ENCODE measurements at places on chromosomes 16 and 17.

DNA sequence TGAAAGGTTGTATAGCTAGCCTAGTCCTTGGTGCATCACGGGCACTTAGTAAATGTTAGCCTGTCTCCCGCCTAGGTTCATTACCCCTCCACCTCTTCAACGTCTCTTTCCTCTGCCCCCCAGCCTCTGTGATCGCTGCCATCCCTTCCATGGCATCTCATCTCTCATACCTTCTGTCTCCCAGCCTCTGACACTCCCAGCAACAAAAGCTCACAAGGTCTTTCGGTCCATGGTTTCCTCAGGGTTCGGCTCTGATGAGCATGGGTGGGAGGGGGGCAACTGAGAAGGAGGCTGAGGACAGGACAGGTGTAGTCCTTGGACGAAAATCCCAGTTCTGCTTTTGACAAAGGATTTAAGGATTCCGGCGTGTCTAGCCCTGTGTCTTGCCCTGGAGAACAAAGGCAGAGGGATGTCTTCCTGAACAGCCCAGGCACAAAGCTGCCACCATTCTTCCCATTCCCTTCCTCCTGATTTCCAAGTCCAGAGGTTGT is 16.7 kb downstream of the CCR7 start:
- DNase-seq, result no peak

DNA sequence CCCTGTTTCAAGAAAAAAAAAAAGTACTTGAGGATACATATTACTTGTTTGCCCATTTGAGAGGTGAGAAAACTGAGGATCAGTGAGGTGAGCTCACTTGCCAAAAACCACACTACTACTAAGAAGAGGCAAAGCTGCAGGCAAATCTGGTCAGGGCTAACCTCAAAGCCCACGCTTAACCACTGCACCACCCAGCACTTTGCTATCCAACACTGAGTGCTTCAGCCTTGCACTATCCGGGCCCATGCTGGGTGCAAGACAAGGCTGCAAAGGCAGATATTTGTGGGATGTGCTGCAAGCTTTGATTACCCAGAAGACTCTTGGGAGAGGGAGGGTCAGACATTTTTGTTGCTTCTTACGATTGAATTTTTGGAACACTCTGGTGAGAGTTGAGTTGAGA is 23.6 kb upstream of the NLRP1 start:
- no peak for DNase-seq

GRCh38 chr17:13576661-13577526 is 24.8 kb downstream of the HS3ST3A1 start:
- no peak for DNase-seq

GRCh38 chr16:35195173-35195863 is 1735.9 kb downstream of the TP53TG3F start:
- DNase-seq, result no peak

DNA sequence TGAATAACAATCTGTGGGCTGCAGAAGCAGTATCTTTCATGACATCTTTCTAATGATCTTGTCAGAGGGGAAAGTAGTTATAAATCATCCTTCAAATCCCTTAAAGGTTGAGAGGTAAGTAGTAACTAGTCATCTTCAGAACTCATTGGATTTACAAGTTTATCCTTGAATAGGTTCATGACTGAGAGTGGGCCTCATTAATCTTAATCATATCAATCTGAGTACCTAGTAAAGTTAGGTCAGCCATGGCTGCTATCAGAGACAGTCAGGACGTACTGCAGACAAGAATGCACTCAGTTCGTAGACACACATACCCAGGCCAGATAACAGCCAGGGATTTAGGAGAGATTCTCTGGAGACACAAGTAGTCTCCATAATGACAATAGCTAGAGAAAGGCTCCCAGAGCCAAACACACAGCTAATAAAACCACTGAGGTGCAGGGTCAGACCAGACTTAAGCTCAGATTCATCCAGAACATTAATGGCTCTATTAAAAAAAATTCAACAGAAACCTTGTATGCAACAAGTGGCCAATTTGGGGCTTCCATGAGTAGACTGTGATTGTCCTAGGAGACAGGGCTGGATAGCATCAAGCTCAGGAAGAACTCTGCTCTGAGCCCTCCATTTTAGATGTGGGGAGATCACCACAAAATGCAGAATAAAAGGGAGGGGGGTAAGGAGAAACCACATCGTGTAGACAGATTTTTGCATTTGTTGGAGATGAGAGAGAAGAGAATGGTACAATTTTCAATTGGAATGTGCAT is 65.8 kb downstream of the TBX4 start:
- DNase-seq, result no peak

DNA sequence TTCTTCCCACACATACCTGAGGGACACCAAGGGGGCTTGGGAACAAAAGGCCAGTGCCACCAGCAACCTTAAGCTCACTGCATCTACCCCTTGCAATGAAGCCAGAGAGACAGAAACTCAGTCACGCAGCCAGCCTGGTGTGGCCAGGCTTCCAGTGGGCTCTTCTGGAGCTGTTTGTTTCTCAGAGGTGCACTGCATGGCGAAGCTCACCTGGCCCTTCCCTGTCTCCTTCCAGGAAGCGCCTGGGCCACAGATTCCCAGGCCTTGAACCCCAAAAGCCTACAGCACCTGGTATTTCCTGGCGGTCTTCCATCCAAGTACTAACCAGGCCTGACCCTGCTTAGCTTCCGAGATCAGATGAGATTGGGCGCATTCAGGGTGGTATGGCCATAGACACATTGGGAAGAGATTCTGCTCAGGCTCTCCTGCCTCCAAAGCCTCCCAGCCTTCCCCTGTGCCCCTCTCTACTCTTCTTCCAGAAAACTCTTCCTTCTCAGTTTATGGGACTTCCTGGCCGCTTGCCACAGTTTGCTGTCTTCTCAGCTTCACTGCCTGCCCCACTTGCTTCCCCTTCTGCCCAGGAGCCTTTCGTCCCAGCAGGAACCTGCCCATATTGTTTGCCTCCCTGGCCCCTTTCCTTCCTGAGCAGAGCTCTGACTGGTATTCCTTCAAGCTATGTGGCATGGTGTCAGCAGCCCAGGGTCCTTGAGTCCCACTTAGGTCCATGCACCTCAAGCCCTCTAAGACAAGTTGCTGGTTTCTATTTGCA is 1.6 kb downstream of the CISD3 start:
- DNase-seq, result peak; percentile 30

DNA sequence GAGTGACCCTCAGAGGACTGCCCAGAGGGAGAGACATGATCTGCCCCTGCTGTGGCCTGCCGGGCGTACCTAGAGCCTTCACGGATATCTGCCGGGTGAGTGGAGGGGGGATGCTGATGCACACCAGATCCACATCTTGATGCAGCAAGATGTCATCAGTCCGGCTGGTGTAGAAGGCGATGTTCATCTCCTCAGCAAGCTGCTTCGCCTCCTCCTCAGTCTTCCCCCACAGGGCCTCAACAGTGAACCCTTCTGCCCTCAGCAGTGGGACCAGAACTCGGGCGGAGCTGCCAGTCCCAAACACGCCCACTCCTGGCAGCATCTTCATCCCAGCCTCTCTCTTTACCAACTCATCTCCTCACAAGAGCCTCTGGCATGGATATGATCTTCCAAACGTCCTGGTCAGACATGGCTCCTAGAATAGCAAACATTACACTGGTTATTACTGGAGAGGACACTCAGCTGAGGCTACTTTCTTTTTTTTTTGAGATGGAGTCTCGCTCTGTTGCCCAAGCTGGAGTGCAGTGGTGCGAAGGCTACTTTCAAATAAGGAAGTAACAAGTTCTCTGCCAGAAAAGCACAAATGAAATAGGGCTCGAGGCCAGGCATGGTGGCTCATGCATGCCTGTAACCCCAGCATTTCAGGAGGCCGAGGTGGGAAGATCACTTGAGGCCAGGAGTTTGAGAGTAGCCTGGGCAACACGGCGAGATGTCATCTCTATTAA is 18.9 kb downstream of the C16orf86 start:
- DNase-seq, result no peak

DNA sequence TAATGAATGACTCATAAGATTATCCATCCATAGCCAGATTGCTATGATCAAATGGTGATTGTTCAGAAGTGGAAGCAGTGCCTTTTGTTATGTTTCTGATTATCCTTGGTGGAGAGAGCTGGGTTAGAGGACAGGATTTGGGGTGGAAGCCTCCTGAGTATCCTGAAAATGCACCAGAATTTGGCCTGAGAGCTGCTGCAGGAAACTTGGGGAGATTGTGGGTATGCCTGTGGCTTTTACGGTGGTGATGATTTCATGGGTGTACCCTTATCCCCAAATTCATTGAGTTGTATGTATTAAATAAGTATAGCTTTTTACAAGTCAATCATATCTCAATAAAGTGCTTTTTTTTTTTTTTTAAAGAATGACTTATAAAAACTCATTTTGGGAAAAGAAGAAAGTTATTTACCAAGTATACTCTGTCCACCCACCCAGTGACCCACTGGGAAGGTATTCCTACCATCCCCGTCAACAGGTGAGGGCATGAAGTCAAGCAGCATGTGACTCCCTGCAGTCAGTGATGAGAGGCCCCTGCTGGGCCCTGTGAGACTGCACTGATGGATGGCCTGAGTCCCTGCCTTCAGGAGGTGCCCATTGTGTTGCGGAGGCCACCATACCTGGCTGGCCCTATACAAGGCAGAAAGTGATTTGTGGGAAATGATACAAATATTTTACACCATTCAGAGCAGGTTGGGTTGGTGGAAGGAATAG is 28.4 kb downstream of the NKD1 start:
- no peak for DNase-seq

GRCh38 chr17:82112914-82113311 is 14.9 kb upstream of the FASN start:
- DNase-seq, result no peak

DNA sequence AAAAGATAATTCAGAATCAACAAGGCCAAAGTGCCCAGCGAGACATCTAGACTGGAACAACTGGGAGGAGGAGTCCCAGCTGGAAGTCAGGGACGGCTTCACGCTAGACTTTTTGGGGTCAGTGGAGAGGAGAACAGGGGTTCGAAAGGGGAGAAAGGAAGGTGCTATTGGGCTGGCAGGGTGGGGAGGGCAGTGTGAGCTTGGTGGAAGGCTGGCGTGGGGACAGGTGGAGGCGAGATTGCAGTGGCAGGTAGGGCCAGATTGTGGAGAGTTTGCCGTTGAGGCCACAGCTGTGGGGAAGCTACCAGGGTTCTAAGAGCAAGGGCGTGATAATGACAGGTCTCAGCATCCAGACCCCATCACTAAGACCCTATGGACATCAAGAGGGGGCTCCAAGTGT is 10.5 kb downstream of the SDK2 start:
- no peak for DNase-seq

- DNase-seq, result no peak
These were observed 17.4 kb downstream of the IL34 start for GRCh38 chr16:70663524-70664324.

GRCh38 chr16:30697264-30698138 is 1.5 kb upstream of the SRCAP start:
- no peak for DNase-seq

DNA sequence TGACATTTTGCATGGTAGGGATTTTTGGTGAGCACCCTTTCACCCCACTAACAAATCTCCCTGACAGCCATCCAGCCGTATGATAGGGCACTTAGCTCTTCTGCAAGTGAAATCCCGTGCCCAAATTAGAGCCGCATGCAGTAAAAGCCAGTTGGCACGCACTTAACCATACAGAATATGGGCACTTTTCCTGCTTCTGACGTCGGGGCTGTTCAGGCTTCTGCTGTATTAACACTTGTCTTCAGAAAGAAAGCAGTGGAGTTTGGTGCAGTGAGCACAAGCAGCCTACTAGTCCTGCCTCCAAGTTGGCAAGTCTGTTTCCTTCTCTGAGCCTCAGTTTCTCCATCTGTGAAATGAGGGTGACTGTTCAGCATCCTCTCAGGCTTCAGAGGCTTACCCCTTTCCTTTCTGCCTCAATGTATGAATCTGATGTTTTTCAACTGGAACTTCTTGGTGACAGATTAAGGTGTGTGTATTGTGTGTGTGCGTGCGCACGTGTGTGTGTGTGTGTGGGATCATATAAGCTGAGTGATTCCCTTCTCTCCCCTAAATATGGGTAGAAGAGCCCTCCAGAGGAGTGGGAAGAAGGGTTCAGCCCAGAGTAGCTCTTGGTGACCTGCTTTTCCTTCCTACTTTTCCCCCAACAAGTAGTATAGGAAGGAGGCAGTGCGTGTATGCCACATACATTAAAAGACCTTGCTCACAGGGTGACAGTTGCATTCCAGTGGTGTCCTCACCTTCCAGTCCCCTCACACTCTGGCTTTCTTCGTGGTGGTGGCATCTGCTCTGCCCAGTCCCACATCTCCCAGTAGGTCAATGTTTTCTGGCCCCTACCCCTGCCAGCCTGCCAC is 19.0 kb downstream of the IGF2BP1 start:
- DNase-seq, result no peak

DNA sequence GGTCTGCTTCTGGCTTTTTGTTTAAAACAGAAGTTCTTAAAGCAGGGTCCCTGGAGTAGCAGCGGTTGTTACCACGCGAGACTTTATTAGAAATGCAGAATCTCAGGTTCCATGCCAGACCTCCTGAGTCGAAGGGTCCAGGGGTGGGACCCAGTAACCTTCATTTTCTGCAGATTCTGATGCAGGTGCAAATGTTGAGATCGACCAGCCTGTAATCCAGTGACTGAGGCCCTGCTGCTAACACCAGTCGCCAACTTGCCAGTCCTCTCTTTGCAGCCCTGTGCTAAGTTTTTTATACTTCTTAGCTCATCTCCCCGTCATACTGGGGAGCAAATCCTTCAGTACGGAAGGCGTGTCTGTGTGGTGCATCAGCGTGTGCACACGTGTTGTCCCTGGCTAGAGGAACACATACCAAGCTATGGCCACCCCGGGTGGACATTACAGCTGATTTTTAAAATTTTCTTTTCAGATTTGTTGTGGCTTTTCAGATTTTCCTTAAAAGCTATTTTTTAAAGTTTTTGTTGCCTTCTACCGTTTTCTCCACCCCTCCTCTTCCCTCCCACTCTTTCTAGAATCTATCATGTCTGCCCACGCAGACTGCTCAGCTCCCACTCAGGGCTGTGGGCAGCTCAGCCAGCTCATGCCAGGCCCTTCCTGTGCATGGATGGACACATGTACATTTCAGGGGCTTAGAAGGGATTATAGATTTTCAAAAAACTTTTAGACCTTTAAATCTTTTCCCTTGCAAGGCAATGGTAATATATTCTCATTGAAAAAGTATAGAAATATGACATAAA is 57.7 kb downstream of the MEAK7 start:
- no peak for DNase-seq

GRCh38 chr16:89397331-89397861 is 93.0 kb downstream of the ANKRD11 start:
- DNase-seq, result no peak

DNA sequence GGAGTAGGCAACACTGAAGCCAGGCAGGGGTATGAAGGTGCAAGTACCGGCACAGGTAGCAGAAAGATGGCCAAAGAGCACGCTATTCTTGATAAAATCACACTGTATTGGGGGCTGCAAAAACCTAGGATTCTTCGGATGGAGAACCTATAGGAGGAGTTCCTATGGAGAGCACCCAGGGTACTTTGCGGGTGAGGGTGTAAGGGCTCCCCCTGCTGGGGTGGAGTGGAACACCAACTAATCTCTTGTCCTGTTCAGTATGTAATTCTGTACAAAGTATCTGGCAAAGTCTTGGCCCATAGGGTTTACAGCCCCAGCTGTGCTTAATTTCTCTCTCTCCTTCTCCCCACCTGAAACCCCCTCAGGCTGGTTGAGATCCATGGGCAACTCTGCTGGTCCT is 393.1 kb upstream of the ASIC2 start:
- peak; percentile 49 for DNase-seq

- no peak for DNase-seq
These were observed 238.8 kb downstream of the ZNF423 start for GRCh38 chr16:49617016-49617629.

GRCh38 chr16:673399-673991 is 2.0 kb upstream of the RHBDL1 start:
- DNase-seq, result no peak
